ENCODE measurements at places on chromosomes 5 and 9.

- DNase-seq, result no peak
Measured at GRCh38 chr5:136526791-136527190, 161.4 kb upstream of the TRPC7 start.

DNA sequence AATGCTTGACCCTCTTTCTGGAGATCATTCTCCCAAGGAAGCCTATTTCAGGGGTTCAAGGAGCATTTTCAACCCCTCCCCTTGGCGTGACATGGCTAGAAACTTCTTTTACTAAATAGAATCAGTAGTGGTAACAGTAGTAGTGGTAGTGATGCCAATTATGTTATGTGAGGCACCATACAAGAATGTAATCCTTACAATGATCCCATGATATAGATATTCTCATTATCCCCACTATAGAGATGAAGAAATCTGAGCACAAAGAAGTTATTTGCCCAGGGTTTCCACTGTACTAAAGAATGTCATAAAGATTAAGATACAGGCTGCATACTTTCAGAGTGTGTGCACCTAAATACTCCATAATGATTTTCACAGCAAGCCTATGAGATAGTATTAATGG is 155.4 kb upstream of the CLINT1 start:
- no peak for DNase-seq

DNA sequence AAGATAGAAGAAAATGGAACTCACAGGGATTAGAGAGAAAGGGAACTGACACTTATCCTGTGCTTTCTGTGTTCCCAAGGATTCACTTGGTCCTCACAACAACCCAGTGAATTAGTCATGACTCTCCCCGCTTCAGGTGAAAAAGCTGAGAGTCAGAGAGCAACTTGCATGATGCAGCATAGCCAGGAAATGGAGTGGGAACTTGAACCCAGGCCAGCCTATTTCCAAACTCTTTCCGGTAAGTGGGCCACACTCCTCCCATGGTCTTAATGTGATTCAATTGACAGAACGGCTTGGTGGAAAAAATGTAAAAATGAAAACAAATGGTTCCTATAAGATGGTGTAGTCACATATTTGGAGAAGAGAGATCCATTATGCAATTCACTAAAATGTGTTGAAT is 45.9 kb upstream of the CEMIP2 start:
- DNase-seq, result no peak

DNA sequence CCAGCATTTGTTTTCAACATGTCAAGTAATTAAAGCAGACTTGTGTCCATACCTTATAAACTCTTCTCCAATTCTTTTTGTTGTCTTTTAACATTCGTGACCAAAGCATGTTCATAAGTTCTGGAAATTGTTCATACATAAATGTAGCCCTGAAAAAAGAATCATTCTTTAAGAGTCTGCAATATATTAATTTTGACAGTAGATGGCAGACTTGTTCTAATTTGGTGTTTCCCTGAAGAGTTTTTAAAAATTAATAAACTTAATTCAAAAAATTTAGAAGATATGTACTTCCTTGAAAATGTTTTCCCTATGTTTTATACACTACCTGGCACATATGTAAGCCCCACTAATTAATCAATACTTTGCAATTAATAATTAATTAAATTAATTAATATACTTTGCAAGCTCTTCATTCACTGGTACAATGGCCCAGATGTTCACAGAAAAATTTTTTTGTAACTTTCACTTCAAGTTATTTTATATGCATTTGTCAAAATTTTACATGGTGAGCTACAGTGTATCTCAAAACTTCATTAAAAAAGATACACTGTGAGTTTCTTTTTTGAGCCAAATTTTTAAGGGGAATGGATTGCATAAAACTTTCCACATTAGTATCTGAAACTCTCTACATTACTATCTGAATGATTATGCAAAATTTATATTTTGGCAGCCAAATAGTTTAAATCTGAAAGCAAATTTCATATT is 42.1 kb downstream of the CLINT1 start:
- DNase-seq, result no peak

DNA sequence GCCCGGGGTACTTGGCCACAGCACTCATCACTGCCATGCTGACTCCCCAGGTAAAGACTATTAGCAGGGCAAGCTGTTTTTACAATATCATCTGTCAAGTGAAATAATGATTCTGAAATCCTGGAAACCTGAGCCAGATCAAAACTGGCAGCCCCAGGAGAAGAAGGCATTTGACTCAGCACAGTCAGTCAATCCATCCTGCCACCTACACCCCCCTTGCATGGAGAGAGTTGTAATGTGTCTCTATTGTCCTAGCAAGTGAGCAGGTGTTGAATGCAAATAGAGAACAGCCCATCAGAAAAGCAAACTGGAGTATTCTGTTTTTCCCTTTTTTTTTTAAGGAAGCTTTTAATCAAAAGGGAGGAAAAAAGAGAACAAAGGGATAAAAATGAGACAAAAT is 291.2 kb downstream of the BRINP1 start:
- no peak for DNase-seq

GRCh38 chr9:113499876-113500497 is 36.5 kb downstream of the RGS3 start:
- no peak for DNase-seq

DNA sequence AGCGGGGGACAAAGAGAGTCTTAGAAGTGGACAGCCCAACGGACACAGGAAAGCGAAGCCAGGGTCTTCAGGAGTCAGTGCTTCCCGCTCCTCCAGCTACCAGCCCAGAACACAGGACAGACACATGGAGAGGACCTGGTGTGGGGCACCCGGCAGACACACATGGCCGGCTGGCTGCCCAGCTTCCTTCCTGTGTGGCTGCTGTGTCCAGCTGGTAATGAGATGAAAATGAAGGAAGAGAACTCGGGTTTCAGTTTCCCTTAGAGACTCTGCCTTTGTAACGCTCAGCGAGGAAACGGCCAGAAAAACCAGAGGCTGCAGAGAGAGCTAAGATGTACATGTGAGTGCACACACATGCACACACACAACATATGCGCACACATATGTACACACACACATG is 87.5 kb downstream of the SECISBP2 start:
- no peak for DNase-seq

- no peak for DNase-seq
Measured at GRCh38 chr9:2726650-2727340, 9.5 kb downstream of the KCNV2 start.

DNA sequence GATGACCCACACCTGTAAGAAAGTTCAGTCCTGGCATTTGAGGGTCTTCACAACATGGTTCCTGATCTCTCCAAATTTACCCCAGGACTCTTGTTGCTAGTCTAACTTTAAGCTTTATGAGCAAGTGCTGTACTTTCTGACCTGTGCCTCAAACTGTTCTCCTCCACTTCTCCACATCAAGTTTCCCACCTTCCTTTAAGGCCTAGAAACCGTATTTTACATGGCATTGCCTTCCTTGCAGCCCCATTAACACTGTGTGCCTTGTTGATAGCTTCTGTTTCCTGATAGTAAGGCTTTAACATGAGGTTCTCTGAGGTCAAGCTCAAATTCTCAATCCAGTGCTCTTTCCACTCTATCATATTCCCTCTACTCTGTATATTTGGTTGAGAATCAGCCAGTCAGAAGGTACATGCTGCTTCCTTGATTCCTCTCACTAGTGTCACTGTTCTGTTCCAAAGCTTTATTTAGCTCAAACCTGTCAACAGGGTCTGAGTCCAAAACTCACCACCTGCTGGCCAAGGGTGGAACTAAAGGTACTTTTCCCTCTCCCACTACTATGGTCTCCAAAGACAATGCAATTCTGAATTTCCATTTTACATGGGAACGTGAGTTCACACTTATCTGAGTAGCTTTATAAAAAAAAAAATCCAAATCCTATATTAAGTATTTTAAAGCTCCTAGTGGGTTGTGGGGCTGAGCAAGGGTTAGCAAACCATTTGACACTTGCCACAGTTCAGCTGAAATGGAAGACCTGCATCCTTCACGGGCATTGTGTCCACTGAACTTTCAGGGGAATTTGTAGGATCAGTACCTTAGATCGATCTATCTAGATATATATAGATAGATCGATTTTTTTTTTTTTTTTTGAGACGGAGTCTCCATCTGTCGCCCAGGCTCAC is 21.1 kb downstream of the VCP start:
- no peak for DNase-seq

GRCh38 chr5:147169901-147170300 is 64.9 kb upstream of the STK32A start:
- no peak for DNase-seq

DNA sequence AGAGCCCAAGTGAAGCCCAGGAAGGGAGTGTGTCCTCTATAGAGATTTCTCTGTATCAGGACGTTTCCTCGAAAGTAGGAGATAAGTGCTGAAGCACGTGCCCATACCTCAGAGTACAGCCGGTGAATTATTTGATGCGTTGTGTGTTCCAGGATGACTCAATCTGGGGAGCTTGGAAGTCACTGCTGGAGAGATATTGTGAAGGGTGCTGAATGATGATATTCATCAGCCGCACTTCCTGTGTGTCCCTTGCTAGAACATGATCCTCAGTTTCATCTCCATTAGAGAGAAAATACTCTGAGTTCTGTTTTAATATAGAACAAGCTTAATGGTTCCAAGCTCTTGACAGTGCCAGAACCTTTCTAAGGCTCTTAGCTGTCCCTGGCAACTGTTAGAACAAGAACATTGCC is 402.3 kb upstream of the ADAMTSL1 start:
- no peak for DNase-seq

DNA sequence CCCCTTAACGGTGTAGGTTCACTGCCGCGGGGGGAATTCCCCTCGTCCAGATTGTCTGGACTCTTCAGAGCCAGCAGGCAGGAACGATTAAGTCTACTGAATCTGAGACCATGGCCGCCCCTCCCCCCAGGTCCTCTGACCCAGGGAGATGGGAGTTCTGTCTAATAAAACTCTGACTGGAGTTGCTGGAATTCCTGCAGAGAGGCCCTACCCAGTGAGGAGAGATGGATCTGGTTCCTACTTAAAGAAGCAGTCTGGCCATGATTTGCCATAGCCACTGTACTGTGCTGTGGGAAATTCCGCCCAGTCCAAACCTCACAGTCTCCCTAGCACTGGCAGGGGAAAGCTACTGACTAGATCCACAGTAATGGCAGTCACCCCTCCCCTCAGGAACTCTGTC is 237.7 kb upstream of the RASA1 start:
- DNase-seq, result no peak

GRCh38 chr5:16082053-16082452 is 97.5 kb downstream of the MARCHF11 start:
- DNase-seq, result no peak

DNA sequence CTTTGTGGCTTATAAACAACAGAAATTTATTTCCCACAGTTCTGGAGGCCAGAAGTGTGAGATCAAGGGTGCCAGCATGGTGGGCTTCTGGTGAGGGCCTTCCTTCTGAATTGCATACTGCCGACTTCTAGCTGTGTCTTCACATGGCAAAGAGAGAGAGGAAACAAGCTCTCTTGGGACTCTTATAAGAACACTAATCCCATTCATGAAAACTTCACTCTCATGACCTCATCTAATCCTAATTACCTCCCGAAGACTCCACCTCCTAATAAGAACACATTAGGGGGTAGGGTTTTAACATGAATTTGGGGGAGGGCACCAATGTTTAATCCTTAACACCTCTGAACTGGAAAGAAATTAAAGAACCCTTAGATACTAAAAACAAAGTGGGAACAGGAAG is 75.9 kb upstream of the MINAR2 start:
- no peak for DNase-seq

DNA sequence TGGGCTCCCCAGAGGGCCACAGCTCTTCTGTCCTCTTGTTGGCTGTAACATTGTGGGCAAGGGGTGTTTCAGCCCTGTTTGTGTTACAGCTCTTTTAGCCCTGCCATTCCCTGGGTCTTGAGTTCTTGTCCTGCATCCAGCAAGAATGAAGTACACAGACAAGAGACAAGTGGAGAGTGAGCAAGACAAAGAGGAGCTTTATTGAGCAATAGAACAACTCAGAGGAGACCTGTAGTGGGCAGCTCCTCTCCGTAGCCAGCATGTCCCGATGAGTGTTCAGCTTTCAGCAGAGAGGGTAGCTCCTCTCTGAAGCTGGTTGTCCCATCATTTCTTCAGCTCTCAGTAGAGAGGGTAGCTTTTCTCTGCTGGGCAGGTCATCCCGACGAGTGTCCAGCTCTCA is 22.9 kb downstream of the JMY start:
- DNase-seq, result no peak

DNA sequence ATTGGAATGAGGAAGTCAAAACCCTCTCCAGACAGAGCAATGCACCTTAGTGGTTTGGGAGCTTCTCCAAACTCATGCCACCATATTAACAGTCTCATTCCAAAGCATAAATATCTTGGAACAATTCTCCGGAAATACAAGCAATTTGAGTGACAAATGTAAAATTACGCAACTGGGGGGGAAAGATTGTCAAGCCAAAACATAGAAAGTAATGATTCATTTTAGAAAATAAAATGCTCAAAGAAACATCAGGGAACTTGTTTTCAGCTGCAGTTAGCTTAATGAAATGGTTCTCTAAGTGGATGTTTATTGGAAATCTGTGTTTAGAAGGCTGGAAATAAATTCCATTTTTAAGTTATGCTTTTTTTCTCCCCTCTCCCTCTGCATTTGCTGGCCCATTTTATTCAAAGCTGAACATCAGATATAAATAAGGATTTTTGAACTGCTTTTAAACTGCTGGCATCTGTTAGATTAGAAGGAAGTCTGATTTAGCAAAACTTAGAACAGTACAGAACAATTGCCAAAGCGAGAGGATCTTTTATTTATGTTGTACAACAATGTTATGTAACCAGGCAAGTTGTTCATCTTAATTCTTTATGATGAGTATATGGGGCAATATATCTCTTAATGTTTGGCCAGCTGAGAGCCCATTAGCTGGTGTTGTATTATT is 551.9 kb downstream of the PRELID2 start:
- no peak for DNase-seq

Data from fibroblast of skin of left quadriceps (primary cell).